ENCODE measurements at places on chromosomes 11 and 22. TPM values are rescaled to one million over a fixed set of nuclear protein-coding genes. Genes with fewer than 3 reads are reported as not detected.

DNA sequence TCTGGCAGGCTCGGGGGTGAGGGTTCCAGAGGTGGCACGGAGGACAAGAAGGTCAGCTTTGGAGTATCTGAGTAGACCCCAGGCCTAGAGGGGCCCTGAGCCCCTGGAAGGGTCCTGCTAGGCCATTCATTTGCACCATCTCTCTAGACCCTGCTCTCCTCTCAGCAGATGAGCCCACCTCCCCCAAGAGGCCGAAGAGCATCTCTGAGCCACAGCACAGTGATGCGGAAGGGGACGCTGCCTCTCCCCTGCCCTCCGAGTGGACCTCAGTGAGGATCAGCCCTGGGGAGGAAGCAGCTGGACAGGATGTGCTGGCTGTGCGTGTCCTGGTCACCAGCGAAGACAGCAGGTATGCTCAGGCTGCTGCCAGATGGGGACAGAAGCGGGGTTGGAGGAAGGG, 101.6 kb upstream of the PARVA start:
- DNase-seq, result no peak
- H3K36me3 ChIP-seq, result no peaks in the 10 kb centered on the region
- H3K4me3 ChIP-seq, result no peak overlapping the region
- no peak overlapping the region for H3K27ac ChIP-seq
- H3K4me1 ChIP-seq, result no peaks in the 10 kb centered on the region

DNA sequence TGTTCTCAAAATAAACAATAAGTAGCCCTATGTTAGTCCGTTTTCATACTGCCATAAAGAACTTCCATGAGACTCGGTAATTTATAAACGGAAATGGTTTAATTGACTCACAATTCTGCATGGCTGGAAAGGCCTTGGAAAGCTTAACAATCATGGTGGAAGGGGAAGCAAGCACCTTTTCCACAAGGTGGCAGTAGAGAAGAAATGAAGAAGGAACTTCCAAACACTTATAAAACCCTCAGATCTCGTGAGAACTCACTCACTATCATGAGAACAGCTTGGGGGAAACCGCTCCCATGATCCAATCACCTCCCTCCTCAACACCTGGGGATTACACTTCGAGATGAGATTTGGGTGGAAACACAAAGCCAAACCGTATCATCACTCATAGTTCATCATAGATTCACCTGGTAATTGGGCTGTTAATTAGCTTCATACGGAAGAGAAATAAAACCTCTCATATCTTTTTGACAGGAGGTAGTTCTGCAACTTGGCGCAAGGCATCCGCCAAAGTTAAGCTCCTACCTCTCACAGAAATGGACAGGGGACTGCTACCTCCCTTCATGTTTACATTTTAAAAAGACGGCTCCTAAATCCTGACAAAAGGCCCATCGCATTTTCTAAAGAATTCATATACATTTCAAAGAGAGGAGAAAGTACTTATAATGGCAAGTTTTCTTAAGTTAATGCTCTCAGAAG, 49.0 kb downstream of the MUC15 start:
- H3K4me3 ChIP-seq, result no peak overlapping the region
- no peaks in the 10 kb centered on the region for H3K36me3 ChIP-seq
- H3K27me3 ChIP-seq, result no peaks in the 10 kb centered on the region
- H3K27ac ChIP-seq, result no peak overlapping the region
- no peaks in the 10 kb centered on the region for H3K4me1 ChIP-seq
- DNase-seq, result no peak

DNA sequence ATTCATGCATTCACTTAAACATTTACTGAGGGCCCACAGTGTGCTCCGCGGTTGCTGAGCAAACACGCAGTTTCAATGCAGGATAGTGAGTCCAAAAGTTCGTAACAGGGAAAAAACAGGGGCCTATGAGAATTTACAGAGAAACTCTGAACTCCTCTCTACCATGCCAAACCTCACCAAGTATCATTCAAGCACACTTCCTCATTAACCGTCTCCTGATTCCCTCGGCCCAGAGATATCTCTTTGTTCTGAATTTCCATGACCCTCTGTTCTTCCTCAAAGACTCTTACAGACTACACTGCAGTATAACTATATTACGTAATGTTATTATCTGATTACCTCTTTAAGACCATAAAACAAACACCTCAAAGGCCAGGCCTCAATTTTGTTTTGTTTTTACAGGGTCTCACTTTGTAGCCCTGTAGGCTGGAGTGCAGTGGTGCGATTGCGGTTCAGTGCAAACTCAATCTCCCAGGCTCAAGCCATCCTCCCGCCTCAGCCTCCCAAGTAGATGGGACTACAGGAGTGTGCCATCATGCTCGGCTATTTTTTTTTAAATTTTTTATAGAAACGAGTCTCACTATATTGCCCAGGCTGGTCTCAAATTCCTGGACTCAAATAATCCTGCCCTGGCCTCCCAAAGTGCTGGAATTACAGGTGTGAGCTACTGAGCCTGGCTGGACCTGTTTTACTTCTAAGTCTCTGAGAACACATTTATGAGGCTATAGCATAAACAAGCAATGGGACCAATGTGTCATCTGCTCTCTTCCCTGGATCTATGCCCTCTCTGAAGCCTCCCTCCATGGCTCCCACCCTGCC, 3.6 kb downstream of the HPS4 start:
- no peaks in the 10 kb centered on the region for H3K27me3 ChIP-seq
- DNase-seq, result no peak
- peaks cover 50% of the 10 kb centered on the region for H3K4me1 ChIP-seq
- H3K27ac ChIP-seq, result peak overlapping the region; percentile 47
- H3K4me3 ChIP-seq, result peak overlapping the region; percentile 28

DNA sequence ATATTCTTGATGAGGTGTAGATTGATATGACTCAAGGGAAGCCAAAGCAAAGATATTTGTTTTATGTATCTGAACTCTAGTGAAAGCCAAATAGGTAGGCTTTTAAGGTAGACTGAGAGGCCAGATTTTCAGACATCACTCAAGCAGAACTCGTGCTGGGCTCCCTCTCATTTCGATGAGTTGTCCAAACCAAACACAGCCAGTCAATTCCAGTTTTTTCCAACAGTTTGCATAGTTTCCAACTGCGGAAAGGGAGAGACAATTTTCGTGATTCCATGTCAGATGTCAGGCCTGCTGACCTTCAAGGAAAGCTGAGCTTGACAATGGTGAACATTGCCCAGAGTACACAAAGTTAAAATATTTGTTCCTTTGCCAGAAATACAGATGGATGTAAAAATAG, 110.9 kb upstream of the MPPED2 start:
- no peak overlapping the region for H3K27ac ChIP-seq
- no peak overlapping the region for H3K4me3 ChIP-seq
- H3K27me3 ChIP-seq, result no peaks in the 10 kb centered on the region
- H3K4me1 ChIP-seq, result no peaks in the 10 kb centered on the region

GRCh38 chr11:117600234-117600783, 196.7 kb downstream of the DSCAML1 start:
- no peaks in the 10 kb centered on the region for H3K27me3 ChIP-seq
- no peaks in the 10 kb centered on the region for H3K4me1 ChIP-seq
- H3K27ac ChIP-seq, result no peak overlapping the region
- no peak for DNase-seq
- H3K4me3 ChIP-seq, result no peak overlapping the region
- H3K36me3 ChIP-seq, result no peaks in the 10 kb centered on the region

GRCh38 chr22:36816636-36817524, at the start of gene PVALB:
Gene PVALB, minus strand, starts transcription at chr22:36817035. Its CDS starts 30 bp downstream, at chr22:36817005.
- H3K36me3 ChIP-seq, result no peaks in the 10 kb centered on the region
- peaks cover 14% of the 10 kb centered on the region for H3K4me1 ChIP-seq
- peak within 1 kb of the TSS; percentile 36 for H3K4me3 ChIP-seq
- H3K27me3 ChIP-seq, result peaks cover 70% of the 10 kb centered on the region
- no peak within 1 kb of the TSS for H3K27ac ChIP-seq
- no peak for DNase-seq

GRCh38 chr22:19117111-19117512, 5.1 kb downstream of the DGCR2 start:
- H3K4me3 ChIP-seq, result no peak overlapping the region
- no peak overlapping the region for H3K27ac ChIP-seq
- peaks cover 52% of the 10 kb centered on the region for H3K4me1 ChIP-seq

DNA sequence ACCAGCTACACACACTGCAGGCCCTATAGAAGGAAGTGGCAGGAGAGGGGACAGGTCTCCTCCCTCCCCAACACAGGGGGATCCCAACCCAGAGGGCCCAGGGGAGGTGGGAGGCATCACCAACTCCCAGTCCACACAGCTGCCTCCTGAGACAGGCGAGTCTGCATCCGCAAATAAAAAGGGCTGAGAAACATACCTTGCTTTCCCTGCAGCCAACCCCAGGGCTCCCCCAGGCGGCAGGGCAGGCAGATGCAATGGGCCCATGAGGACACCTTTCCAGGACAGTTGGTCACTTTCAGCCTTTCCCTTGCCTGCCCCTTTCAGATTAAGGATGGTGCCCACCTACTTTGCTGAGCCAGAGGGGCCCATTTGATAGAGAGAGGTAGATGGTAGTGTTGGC, 180.0 kb downstream of the BRD1 start:
- DNase-seq, result no peak
- no peaks in the 10 kb centered on the region for H3K36me3 ChIP-seq
- H3K27me3 ChIP-seq, result peaks cover 5% of the 10 kb centered on the region

GRCh38 chr22:37378642-37379058, 48.6 kb downstream of the ELFN2 start:
- H3K4me3 ChIP-seq, result no peak overlapping the region
- no peaks in the 10 kb centered on the region for H3K4me1 ChIP-seq
- H3K27ac ChIP-seq, result no peak overlapping the region
- H3K27me3 ChIP-seq, result peaks cover 33% of the 10 kb centered on the region

DNA sequence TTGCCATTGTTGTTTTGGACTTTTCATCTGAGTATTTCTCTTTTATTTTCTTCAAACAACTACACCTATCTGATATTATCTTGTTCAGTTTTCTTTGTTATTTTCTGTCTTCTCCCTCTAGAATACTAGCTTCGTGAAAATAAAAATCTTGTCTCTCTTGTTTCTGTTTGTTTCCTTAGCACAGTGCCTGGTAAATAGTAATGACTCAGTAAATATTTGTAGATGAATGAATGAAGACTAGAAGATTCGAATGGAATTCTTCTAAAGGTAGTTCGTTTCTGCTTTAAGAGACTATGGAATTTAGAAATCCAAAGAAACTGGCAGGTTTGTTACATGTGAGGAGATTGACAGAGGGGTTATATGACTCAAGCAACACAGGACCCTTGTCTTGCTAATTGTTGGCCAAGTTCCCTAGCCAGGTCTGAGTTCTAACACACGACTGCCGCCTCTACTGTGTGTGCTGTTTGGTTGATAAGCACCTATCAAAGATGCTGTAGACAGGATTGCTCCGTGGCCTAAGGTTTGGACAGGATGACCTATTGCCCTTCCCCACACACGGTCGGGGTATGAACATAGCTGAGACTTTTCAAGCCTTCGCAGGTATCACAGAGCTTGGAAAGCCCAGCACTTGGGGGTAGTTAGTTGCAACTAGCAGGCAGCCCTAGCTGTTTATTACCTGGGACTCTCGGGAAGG, 831 bp upstream of the TMEM135 start:
- H3K27ac ChIP-seq, result peak overlapping the region; percentile 85
- peaks cover 38% of the 10 kb centered on the region for H3K4me1 ChIP-seq
- peak overlapping the region; percentile 86 for H3K4me3 ChIP-seq
- DNase-seq, result no peak

DNA sequence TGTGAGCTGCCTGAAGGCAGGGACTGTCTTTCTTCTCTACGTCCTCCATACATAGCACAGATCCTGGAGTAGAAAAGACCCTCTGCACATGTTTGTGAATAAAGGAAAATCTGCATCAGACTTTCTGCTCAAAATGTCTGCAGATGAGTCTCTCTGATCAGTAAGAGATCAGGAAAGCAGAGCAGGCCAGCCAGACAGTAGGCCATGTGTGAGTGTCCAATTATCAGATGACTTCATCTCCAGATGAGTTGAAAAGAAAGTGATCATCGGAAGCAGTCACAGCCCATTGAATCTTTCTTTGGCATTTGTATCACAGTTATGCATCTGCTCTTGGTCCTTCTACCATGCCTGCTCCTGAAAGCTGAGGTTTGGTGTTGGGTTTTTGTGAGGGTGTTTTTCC, 298.7 kb upstream of the NCAM1 start:
- no peaks in the 10 kb centered on the region for H3K27me3 ChIP-seq
- DNase-seq, result no peak

DNA sequence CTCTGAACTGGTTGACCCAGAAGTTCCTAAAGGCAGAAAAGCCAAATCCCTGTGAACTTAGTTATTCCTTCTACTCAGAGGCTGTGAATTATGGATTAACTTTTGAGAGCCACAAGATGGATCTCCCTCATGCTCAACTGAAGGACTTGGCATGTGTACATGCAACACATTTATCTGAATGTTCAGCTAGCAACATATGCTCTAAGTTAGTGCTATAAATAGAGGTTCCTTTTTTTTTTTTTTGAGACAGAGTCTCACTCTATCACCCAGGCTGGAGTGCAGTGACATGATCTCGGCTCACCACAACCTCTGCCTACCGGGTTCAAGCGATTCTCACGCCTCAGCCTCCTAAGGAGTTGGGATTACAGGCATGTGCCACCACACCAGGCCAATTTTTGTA, 40.1 kb downstream of the EIF4ENIF1 start:
- no peaks in the 10 kb centered on the region for H3K27me3 ChIP-seq
- H3K4me1 ChIP-seq, result no peaks in the 10 kb centered on the region
- H3K36me3 ChIP-seq, result peaks cover 54% of the 10 kb centered on the region
- H3K4me3 ChIP-seq, result no peak overlapping the region
- no peak for DNase-seq
- H3K27ac ChIP-seq, result no peak overlapping the region

DNA sequence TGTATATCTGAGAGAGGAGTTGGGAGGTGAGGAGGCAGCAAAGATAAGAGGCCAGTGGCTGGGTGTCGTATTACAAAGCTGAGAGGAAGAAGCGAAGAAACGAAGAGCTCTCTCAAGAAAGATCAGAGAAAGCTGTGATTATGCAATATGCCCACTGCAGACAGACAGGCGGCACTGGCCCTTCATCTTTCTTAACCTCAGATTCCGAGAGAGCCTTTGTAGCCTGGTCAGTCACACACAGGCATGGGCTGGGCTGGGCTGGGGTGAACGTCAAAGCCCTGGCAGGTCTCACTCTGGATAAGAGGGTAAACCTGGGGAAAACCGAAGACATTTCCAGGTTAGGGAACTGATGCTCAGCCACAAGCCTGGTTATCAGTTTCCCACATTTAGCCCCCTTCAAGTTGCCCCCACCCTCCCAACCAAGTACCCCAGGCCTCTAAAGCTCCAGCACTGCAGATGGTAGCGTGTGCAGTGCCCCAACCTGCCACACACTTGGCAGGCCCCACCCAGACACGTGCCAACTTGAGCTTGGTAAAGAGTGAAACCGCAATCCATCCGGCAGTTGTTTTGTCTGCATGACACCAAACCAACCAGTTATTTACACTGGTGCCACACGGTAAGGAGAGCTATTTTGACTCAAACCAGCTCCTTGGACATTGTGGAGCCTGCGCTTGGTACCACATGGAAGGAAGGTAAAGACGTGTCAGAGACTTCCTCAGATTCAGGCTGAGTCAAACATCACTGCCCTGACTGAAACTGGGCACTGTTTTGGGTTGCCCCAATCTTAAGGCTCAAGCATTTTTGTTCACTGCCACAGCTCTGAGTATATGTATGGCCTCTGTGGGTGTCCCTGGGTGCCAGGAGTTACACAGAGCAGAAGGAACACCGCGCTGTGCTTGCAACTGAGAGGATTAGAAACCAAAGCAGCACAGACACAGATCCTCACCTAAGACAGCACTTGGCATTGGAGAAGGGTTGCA, 135.9 kb downstream of the FDX1 start:
- H3K27me3 ChIP-seq, result no peaks in the 10 kb centered on the region
- H3K4me3 ChIP-seq, result no peak overlapping the region
- no peaks in the 10 kb centered on the region for H3K4me1 ChIP-seq
- H3K36me3 ChIP-seq, result no peaks in the 10 kb centered on the region
- no peak overlapping the region for H3K27ac ChIP-seq

- H3K27ac ChIP-seq, result no peak overlapping the region
- no peaks in the 10 kb centered on the region for H3K36me3 ChIP-seq
- H3K27me3 ChIP-seq, result no peaks in the 10 kb centered on the region
- DNase-seq, result no peak
Measured at GRCh38 chr11:103850419-103851165, 185.8 kb upstream of the DDI1 start.

CD3D gene
- total RNA-seq, result 8.5 TPM

PAX6 gene
- not detected for total RNA-seq

APOL4 gene
- 14.3 TPM for total RNA-seq

GP1BB gene
- total RNA-seq, result 1.3 TPM

Data from upper lobe of right lung (tissue), 1 donor.